ENCODE measurements at places on chromosomes 2 and 18. TPM values are rescaled to one million over a fixed set of nuclear protein-coding genes. Genes with fewer than 3 reads are reported as not detected.

Gene NEU4
- total RNA-seq: not detected

Gene SCYGR4
- total RNA-seq: not detected

Gene NOSTRIN
- total RNA-seq: 0.44 TPM

Gene ALPP
- total RNA-seq: 0.35 TPM

Gene KIAA2012
- not detected for total RNA-seq

Gene TTC32
- 18.2 TPM for total RNA-seq

Gene CTAGE1
- total RNA-seq: not detected

Gene ILKAP
- total RNA-seq: 57.2 TPM

Gene TCF23
- total RNA-seq: not detected

Gene UGT1A10
- not detected for total RNA-seq

Gene CABYR
- total RNA-seq: 3.0 TPM

Gene ABCG5
- not detected for total RNA-seq

Gene TRPM8
- not detected for total RNA-seq

GRCh38 chr2:26444236-26444635 is 33.7 kb downstream of the OTOF start:
- no peak for DNase-seq

- DNase-seq: no peak
Measured at GRCh38 chr18:3720159-3720558, 270.2 kb downstream of the TGIF1 start.

DNA sequence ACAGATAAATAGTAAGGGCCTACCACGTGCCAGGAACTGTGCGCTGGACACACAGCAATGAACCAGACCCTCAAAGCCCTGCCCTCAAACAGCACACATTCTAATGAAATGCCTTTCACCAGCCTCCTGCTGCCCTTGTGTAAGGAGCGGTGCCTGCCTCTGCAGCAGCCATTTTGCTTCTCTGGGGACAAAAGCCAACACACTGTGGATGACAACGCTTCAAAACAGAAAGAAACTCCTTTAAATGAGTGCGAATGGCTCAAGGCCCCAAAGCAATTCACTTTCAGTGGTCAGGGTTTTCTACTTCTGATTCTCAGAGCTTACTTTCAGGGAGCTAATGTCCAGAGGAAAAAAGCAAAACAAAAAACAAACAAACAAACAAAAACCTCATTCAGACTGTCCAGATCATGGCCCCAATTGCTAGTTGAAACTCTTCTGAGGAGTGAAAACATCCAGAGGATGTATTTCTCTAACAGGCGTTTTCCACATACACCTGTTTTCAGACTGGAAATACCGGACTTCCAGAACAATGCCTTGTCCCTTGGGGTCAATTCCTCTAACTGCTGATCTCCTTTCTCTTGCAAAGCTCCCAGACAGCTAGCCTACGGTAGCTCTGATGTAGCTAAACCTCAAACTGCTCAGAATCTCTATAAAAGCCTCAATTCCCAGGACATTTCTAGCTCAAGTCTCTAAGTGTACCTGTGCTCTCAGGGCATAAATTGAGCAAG is 323.3 kb upstream of the ZNF521 start:
- DNase-seq: no peak

GRCh38 chr18:13745696-13746095 is 19.2 kb downstream of the RNMT start:
- DNase-seq: no peak

GRCh38 chr2:213021971-213022899 is 129.2 kb downstream of the IKZF2 start:
- DNase-seq: no peak

GRCh38 chr18:33821503-33821902 is 243.5 kb downstream of the ASXL3 start:
- peak; percentile 66 for DNase-seq

DNA sequence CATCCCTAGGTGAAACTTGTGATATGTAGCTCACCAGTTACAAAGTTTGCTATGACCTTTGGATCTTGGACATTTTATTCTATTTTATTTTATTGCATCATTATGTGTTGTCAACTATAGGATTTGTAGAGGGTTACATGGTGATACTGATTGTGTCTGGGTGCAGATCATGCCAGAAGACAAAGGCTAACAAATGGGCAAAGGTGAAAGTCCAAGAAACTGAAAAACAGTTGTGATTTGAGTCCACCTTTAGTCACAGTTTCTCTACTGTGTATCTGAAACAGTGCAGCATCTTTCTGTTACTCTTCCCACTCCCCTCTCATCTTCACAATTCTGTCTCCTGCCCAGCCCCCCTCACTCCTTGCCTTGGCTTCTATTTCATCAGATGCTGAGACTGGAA is 111.9 kb upstream of the LYPD6 start:
- DNase-seq: no peak

GRCh38 chr2:176769499-176770370 is 442.9 kb upstream of the HNRNPA3 start:
- DNase-seq: no peak

- DNase-seq: no peak
Measured at GRCh38 chr2:235934774-235935484, 233.3 kb downstream of the GBX2 start.

GRCh38 chr2:241635756-241636155 is 1.2 kb downstream of the THAP4 start:
- peak; percentile 20 for DNase-seq

DNA sequence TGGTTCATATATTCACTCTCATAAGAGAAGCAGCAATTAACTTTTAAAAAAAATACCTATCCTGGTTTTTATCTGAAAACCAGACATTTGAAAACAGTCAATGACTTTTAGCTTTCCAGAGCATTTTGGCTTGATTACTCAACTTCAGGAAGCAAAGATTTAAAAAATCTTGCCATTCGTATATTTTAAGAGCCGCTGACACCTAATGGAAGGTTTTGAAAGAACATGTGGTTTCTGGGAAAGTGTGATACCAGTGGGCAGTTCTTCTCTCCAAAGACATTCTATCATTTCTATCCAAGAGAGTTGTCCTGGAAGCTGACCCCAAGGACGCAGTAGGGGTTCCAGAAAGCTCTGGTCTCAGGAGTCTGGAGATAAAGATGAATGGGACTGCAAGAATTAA is 234.7 kb downstream of the TTC32 start:
- peak; percentile 59 for DNase-seq

DNA sequence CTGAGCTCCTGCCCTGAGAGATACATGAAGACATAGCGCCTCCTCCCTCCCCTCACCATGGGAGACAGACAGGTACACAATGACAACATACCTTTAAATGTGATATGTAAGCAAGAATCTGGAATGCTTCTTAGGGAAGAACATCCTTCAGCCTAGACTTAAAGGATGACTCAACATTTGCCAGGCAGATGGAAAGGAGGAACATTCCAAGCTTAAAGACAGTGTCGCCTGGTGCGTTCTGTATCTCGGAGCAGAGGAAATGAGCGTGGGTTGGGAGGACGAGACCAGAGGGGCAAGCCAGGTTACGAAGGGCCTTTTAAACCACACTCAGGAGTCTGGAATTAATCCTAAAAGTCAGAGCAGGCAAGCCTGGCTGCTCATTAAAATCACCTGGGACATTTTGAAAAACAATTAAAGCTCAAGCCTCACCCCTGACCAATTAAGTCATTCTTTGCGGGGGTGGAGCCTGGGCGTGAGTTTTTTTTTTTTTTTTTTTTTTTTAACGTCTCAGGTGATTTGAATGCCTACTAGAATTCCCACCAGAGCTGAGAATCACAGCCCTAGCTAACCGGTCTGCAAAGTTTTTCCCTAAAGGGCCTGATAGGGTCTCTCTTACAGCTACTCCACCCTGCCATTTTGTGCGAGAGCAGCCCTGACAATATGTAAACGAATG is 131.2 kb upstream of the SEC11C start:
- peak; percentile 76 for DNase-seq

DNA sequence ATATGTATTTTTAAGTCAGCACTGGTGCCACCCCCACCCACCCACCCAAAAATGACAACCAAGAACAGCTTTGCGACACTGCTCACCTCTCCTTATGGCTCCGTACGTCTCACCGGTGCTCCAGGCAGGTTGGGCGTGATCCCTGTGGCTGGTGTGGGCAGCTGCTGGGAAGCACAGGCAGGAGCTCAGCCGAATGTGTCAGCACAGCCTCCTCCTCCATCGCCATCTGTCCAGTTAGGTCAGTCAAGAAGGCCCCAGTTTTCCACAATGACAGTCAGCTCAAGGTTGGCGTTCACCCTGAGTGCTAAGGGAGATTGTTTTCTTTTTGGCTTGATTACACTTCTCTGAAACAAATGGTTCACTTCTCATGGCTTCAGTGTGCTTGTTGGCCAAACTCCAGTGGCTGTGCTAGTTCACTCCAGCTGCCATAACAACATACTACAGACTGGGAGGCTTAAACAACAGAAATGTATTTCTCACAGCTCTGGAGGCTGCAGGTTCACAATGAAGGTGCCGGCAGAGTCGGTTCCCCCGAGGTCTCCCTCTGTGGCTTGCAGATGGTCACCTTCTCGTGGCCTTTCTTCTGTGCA is 30.2 kb downstream of the AMER3 start:
- no peak for DNase-seq

DNA sequence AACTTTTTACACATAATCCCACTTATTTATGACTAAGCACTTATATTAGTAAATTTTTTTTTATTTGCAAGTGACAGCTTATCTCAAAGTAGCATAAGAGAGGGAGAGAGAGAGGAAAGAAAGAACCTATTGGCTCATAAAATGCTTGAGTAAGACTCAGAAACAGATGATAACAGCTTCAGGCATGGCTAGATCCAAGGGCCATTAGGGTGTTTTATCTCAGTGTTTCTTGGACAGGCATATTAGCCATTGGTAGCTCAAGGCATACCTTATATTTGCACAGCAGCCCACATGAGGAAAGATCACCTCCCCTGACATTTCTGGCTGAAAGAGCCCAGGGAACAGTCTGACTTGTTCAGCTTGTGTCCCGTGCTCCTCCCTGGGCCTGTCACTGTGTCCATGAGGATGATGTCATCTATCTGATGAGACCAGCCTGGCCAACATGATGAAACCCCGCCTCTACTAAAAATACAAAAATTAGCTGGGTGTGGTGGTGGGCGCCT is 64.4 kb downstream of the IL1R2 start:
- no peak for DNase-seq
